ENCODE measurements at places on chromosomes 3 and 15.

DNA sequence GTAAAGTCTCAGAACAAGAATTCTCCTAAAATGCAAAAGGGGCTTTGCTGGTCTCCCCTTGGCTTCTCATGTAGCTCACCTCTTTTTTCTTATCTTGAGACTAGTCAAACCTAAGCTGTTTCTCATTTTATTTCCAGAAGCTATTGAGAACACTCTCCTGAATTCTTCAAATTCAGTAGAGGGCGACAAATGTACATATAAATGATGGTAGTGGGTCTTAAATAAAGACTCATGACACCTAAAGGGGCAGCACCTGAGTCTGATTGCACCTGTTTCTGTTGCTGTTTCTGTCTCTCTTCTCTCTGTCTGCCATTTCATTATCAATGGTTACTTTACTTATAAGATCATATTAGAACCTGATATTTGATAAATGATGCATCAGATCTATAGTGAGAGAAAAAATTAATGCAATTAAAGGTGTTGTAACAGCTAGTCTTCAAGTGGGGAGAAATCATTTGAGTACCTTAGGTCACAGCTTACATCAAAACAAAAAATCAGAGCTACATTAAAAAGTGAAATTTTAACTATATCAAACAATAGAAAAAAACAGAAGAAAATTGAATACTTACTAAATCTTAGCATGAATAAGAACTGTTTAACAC, 7.0 kb downstream of the ADIPOQ start:
- no peak for DNase-seq

GRCh38 chr3:171163101-171164066, 136.9 kb upstream of the SLC2A2 start:
- DNase-seq: no peak

DNA sequence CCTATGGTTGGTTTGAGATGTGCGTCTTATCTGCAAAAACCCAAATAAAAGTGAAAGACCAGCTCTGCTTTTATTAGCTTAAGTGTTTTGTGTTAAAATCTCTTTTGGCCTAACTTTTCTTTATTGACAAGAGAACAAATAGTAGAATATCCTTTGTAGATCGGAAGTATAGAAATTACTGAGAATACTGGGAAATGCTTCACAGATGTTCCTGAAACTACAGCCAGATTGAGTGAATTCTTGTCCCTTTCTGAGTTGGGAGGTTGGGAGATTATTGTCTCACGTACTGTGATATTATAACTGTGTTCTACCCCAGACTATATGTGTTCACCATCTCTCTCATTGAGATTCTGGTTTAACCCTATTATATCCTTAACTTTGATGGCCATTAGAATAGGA, 21.7 kb downstream of the RAB8B start:
- DNase-seq: no peak

DNA sequence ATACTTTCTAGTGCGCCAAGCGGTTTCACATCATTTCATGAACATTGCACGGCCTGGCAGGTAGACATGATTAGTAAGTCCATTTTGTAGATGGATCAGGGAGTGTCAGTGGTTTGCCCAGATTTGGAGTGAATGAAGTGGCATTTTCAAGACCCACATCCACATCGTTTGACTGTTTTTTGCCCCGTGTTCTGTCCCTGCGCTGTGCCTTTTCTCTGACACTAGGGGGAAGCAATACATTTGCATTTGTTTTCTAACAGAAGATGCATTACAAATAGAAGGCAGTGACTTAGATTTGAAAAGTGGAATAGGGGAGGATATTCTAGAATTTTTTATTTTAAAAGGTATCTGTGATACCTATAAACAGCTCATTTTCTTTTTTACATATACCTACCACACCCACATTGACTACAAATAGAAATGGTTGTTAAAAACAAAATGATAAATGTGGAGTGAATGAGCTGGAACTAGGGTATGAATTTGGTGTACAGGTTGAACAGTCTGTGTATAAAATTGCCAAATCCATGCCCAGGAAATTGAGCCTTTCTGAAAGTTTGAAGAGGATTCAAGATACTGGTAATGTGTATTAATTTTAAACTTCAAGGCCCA, 98.0 kb downstream of the USP13 start:
- no peak for DNase-seq

- DNase-seq: no peak
These were observed 126.9 kb upstream of the HES1 start for GRCh38 chr3:194009019-194009418.

GRCh38 chr3:59528251-59528650, 478.4 kb upstream of the CFAP20DC start:
- no peak for DNase-seq

DNA sequence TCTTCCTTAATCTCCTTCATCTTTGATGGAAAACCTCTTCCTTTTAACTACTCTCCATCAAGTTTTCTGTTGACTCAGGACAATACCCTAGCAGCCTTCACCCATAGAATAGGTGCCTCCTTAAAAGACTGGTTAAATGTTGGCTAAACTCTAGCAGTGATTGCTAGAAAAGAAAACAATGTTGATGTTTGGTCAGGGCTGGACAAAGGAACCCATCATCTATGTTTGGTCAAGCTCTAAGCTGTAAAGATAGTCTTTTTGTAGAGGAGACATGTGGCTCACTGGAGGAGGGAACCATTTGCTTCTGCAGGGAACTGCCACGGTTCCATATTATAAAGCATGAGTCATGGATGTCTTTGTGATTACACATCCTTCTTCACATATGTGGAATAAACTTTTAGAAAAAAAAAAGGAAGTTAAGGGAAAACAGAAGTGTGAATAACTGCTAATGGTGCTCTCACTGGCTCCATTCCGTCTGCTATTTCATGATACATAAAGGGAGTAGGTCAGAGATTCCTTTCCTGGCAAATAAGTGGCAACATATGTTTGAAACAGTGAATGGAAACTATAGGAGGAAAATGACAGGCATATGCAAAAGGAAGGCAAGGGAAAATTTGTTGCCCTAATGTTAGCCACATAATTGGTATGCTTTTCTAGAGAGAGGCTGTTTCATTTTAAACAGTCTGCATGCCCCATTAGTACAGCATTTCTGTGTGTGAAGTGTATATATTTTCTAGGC, 78.2 kb downstream of the CMSS1 start:
- no peak for DNase-seq

GRCh38 chr15:44712346-44713005, 1.2 kb downstream of the B2M start:
- DNase-seq: no peak

- DNase-seq: no peak
These were observed 129.3 kb downstream of the IQCH start for GRCh38 chr15:67383899-67384298.

- no peak for DNase-seq
These were observed 5.5 kb downstream of the TMEM266 start for GRCh38 chr15:76065245-76065644.

All from stimulated activated CD8-positive, alpha-beta memory T cell treated with anti-CD3 and anti-CD28 coated beads, Interleukin-4, amount 100 ng/mL, for 4 hours (primary cell).